Stimulated activated memory B cell treated with anti-CD40 and anti-IgM and Interleukin-4, amounts not matched to agents 10 μg/mL and 1 μg/mL and 100 μg/mL, for 72 hours (primary cell): ENCODE measurements at places on chromosomes 3 and 15.

DNA sequence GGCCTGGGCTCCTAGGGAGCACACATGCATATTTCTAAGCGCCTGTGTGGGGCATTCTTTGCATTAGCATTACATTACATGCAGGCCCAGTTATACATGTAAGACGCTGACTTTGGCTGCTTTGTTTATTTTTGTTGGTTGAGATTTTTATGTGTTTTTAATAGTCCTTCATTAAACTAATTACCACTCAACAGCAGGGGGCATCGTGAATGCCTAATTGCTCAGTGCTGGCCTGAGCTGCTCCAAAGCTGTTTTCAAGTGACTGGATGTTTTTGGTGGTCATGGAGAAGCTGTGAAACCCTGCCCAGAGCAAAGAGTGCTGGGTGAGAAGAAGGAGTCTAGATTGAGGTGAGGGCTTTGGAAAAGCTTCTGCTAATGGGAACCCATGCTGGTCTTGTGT, 41.5 kb downstream of the GPD1L start:
- no peak for ATAC-seq

DNA sequence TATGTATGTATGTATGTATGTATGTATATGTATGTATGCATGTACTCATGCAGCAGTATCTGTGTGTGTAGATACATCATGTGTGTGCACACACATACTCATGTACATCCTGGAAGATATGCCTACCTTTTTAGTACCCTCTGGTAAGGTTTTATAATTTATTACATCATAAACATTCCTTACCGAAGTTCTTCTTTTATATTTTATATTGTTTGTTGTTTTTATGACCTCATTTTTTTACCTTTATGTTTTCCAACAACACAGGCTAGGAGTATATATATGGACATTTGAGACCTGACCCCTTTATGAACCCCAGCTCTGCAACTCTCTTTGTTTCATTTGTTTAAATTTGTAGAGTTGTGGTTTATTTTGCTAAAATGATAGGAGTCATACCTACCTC, 263.5 kb downstream of the ADAMTSL3 start:
- no peak for ATAC-seq

- no peak for ATAC-seq
These were observed 4.0 kb upstream of the HRH1 start for GRCh38 chr3:11150256-11150655.

- peak; percentile 57 for ATAC-seq
These were observed 152.6 kb upstream of the UMPS start for GRCh38 chr3:124577494-124578167.

- ATAC-seq, result no peak
These were observed 597.3 kb downstream of the NAALADL2 start for GRCh38 chr3:175456466-175456865.

- no peak for ATAC-seq
These were observed 283.1 kb downstream of the GABRG3 start for GRCh38 chr15:27254055-27254454.

GRCh38 chr15:77347197-77347596, 72.7 kb downstream of the PEAK1 start:
- no peak for ATAC-seq

DNA sequence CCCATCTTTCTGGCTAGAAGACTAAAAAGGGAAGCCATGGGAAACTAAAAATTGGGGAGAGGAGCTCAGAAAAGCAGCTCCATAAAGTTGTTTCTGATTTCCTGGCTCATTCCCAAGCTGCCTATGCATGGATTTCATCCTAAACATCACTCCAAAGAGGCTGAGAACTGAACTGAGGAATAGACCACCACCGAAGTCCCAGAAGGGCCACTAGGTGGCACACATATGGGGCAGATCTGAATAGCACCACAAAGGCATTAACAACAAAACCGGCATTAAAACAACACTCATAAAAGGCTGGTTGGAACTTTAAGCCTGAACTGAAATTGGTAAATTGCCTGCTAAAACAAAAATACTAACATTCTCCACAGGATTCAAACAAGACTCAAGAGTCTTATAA, 106.3 kb downstream of the PLD1 start:
- no peak for ATAC-seq

DNA sequence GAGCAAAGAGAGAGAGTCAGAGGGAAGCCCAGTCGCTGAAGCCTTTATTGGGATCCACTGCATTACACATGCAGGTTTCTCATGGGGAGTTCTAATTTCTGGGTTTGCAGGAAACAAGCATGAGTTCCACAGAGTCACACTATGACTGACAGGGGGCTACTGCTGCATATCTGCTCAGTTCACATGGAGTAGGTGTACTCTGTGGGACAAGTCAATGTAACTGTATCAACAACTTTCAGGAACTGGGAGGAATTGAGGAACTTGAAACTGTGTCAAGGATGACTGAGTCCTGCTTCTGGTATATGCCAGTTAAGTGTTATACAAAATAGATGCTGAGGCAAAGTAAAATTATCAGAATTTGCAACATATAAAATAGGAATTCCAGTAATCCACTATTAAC, 110.8 kb downstream of the NPAP1 start:
- no peak for ATAC-seq

GRCh38 chr3:101758224-101758623, 20.8 kb upstream of the NXPE3 start:
- ATAC-seq, result no peak
